Stimulated activated CD4-positive, alpha-beta T cell treated with anti-CD3 and anti-CD28 coated beads, Interleukin-2, amount 100 ng/mL, for 4 hours (primary cell): ENCODE measurements at places on chromosomes 7 and 10.

- no peak for DNase-seq
Measured at GRCh38 chr10:19970256-19970655, 154.0 kb downstream of the PLXDC2 start.

DNA sequence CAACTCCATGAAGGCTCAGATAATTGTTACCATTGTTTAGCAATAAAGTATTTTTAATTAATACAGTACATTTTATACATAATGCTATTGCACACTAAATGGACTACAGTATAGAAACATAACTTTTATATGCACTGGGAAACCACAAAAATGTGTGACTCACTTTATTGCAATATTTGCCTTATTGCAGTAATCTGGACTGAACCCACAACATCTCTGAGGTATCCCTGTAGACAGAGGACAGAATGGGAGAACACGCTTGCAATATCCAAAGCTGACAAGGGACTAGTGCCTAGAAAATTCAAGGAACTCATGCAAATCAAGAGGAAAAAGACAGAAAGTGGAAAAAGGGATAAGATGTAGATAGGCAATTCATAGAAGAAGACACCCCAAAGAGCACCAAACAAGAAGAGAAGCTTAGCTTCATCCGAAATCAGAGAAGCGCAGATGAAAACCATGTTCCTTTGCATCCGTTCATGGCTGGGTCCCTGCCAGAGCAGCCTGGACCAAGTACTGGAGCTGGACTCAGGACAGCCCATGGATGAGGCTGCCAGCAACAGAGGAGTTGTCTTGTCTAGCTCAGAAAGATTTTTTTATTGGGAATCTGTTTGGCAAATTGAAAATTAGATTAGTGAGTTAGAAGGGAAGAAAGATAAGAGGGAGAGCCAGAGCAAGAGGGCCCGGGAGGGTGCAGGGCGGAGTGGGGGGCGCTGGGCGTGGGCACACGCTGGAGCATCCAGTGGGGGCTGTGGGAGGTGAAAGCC lies 16.0 kb upstream of the GALNTL5 start:
- no peak for DNase-seq

DNA sequence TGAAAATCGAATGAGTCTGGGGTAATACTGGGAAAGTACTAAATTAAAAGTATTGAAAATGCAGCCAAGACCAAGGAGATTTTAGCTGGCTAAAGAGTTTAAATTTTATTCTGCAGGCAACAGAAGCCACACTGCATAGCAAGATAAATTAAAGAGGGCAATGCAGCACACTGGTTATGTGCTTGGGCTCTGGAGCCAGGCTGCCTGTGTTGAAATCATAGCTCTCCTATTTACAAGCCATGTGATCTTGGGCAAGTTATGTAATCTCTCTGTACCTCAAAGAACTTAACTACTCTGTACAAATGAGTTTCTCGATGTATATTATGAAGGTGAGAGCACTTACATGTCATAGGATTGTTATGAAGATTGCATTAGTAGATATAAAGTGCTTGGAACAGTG lies 9.9 kb downstream of the SLC25A13 start:
- DNase-seq, result no peak

GRCh38 chr10:48241332-48241731 lies 33.2 kb downstream of the FRMPD2 start:
- DNase-seq, result no peak

DNA sequence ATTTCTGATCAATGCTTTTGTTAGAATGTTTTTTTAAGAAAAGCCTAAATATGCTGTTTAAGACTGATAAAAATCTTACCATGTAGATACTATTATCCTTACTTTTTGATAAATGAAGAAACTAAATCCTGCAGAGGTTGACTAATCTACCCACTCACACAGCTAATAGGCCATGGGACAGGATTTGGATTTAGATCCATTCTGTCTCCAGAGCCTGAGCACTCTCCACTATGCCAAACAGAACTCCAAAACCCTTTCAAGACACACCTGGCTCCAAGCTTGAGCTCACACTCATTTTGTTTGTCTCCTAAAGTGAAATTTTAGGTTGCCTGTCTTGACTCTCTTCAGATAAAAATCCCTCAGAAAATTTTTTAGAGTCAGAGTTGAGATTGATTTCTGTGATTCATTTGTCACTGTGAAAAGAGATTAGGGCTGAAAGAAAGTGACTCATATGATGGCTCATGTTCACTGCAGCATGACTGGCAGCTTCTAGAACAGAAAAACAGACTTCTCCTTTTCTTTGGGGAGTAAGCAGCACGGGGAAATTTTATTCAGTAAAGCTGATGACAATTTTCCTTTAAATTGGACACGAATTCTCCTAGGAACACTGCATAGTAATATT lies 132.3 kb upstream of the POT1 start:
- no peak for DNase-seq

DNA sequence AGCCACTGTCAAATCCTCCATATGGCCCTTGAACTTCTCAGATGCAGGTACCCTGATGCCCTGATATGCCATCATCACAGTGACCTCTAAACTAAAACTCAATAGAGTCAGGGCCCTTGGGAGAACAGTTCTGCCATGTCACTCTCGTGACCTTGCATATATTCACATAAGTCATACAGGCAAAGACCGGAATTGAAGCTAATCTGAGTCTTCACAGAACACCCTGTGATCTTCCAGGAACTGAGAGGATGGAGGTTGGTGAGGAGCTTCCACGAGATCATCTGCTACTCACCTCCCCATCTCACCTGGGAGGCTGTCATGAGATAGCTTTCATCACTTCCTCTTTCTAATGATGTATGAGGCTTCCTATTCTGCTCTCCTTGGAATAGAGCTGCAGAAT lies 228.7 kb upstream of the CCDC6 start:
- no peak for DNase-seq

- DNase-seq, result no peak
Measured at GRCh38 chr7:22082553-22082885, 136.8 kb upstream of the CDCA7L start.

DNA sequence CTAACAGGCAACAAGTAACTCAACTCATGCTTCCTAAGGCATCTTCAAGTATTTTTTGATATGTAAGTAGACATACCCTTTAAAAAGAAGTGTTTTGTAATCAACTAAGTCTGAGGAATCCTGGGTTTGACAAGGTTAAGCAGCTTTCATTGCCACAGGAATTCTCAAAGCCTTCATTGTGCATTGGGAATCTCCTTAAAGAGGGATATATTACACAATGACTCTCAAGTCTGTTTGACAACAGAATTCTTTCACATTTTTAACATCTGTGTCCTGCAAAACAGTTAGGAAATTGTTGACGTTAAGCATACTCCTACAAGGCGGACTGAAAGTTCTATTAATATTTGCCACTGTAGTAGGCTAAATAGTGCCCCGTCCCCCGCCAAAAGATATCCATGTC lies 71.4 kb downstream of the SGMS1 start:
- DNase-seq, result no peak

DNA sequence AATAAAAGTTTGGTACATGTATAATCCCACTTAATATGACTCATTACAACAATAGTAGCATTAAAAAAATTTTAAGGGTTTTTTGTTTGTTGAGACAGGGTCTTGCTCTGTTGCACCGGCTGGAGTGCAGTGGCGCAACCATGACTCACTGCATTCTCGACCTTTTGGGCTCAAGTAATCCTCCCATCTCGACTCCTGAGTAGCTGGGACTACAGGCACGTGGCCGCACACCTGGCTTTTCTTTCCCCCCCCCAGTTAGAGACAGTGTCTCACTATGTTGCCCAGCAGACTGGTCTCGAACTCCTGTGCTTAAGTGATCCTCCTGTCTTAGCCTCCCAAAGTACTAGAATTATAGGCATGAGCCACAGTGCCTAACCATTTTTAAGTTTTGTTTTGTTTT lies 40.7 kb downstream of the KMT2C start:
- DNase-seq, result no peak

DNA sequence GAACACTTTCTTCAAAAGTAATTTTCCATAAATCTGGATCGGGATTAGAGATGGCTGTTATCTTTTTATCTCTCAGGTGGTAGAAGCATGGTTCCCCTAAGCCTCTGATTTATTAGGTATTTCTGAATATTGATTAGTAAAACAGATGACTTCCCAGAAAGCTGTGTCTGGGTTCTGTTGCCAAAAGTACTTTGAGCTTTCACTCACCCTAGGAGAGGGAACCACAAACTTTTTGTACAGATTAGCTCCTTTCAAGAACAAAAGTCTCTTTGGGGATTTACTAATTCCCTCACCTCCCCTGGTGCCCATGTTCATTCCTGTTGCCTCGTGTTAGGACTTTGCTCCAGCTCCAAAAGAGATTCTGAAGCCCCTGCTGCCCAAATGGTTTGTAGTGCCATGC lies 46.7 kb upstream of the STRIP2 start:
- no peak for DNase-seq

GRCh38 chr10:99443500-99443899 lies 13.1 kb upstream of the GOT1 start:
- no peak for DNase-seq

DNA sequence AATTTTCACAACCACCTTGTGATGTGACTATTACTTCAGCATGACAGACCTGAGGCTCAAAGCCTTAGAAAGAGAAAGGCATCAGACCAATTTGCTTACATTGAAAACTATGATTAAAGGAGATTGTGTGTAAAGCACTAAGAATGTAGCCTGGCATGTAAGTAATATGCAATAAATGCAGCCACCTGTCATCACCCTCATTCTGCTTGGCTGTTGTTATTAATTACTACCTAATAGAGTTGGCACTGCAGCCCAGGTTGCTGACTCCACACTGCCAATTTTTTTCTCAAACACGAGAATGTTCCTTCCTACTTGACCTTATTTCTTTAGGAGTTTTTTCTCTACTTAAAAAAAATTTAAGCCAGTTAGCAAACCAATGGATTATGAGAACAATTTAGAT lies 61.2 kb upstream of the NPVF start:
- no peak for DNase-seq

- DNase-seq, result no peak
Measured at GRCh38 chr7:29763266-29763665, 43.0 kb upstream of the WIPF3 start.

DNA sequence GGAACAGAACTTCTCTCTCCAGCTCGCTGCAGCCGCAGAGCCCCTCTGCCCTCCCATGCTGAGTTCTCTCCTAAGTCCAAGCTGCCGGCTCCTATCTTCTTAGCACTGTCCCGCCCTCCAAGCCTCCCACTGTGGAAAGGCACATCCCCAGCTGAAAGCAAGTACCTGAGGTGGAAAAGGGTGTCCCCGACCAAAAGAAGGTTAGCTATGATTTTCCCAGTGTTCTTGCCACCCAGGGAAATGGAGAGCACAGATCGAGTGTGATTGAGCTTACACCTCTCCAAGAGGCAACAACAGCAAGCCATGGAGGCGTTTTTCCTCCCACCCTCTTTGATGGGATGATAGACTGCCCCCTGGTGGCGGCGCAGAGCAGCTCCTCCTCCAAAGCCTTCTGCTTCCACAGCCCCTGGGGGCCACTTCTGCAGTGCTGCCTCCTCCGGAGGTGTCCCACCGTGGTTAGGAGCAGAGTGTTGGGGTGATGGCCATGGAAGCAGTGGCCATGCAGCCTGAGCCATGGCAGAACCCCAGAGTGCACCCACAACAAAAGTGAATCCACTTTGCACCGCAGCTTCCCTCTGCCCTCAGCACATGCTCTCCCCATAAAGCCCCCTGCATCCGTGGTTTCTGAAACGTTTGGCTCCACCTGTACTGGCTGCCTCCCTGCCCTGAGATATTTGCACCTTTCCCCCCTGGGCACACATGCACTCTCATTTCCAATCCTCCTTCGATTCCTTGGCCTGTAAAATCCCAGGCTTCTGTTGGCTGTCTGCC lies 143.1 kb upstream of the STK17A start:
- DNase-seq, result peak; percentile 33

GRCh38 chr10:115402699-115403098 lies 309.5 kb downstream of the ATRNL1 start:
- no peak for DNase-seq

- DNase-seq, result no peak
Measured at GRCh38 chr7:34061149-34061548, 155.8 kb downstream of the BMPER start.

DNA sequence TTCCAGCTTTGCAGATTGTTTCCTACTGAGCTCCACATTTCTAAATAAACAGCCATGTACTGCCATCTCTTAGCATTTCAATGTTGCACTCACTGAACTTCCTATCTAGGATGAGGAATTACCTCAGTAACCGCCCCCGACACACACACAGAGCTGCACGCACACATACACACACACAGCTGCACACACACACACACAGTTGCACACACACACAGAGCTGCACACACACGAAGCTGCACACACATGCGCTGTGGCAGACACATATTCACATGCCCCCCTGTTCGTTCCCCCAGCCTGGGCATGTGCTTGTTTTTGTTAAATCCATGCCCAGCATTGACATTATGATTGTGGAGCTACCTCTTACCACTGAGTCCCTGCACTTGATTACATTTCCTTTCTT lies 39.6 kb upstream of the CNPY1 start:
- no peak for DNase-seq

GRCh38 chr7:81503771-81504170 lies 266.1 kb downstream of the HGF start:
- DNase-seq, result no peak

DNA sequence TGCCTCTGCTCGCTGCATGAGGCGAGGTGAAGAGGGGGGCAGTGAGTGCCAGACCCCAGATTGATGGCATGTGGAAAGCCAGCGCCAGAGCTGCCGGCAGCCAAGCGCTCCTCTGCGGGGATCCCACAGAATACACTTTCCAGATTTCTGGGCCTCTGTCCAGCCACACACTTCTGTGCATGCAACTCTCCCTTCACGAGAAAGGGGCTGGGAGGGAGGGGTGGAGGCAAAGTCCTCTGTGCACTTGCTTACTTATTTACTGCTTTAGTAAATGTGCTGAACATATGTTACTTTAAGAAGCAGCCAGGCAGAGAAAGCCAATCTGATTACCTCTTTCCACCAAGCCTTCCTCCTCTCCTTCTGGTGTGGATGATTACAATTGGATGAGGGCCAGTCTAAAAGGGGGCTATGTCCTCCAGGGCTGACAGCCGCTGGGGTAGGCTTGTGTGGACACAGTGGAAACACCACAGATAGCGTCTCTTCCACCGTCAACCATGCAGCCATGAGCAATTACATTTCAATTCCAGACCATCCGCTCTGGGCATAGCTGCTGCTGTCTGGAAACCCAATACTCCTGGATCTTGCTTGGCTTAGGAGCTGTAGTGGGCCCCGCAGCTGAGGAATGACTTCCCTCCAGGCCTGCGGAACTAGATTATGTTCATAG lies 322.8 kb upstream of the ANKRD30A start:
- no peak for DNase-seq

- no peak for DNase-seq
Measured at GRCh38 chr10:32388258-32389027, 41.5 kb upstream of the EPC1 start.

GRCh38 chr10:18699849-18700840 lies 40.9 kb downstream of the ARL5B start:
- DNase-seq, result no peak
